Activated T-cell treated with anti-CD3 and anti-CD28 coated beads, Interleukin-2, amount 50 U/mL, for 72 hours (primary cell): ENCODE measurements at places on chromosomes 7 and 10. TPM values are rescaled to one million over a fixed set of nuclear protein-coding genes. Genes with fewer than 3 reads are reported as not detected.

- DNase-seq: no peak
Measured at GRCh38 chr10:111989136-111989911, 194.2 kb downstream of the GPAM start.

DNA sequence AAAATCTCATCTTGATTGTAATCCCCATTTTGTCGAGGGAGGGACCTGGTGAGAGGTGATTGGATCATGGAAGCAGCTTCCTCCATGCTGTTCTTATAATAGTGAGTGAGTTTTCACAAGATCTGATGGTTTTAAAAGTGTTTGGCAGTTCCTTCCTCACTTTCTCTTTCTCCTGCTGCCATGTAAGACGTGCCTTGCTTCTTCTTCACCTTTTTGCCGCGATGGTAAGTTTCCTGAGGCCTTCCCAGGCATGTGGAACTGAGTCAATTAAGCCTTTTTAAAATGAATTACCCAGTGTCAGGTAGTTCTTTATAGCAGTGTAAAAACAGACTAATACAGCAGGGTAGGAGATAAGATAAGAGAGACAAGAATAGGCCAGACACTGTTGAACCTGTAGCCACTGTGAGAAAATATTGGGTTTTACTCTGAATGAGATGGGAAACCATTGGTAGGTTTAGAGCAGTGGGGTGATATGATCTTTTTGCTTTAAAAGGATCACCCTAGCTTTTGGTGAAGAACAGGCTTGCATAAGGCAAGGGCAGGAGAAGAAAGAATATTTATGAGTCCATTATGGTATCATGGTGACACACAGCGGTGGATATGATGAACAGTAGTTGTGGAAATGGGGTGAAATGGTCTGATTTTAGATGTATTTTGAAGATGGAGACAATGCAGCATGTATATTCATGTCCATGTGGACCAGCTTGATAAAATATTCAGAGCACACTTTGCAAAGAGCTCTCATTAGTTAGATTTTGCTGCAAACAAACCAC is 11.5 kb downstream of the OR6B1 start:
- no peak for DNase-seq

ARHGAP19 gene
- total RNA-seq: 62.2 TPM

SFTPA2 gene
- total RNA-seq: not detected

KCNIP2 gene
- 2.2 TPM for total RNA-seq
